A549 treated with CORT108297 at 1 μM for 4 hours (cell line): ENCODE measurements at places on chromosomes 6 and 20. TPM values are rescaled to one million over a fixed set of nuclear protein-coding genes. Genes with fewer than 3 reads are reported as not detected.

Gene LY6G5C
- 1.1 to 2.0 TPM (median 1.6 TPM) in 5 replicates for total RNA-seq

Gene RXRB
- 18.0 to 24.0 TPM (median 21.6 TPM) in 5 replicates for total RNA-seq

Gene BTN1A1
- 0.03 TPM in 1 of 5 replicates, not detected in the others for total RNA-seq

Gene DNAH8
- not detected in 5 replicates for total RNA-seq

Gene TREM1
- total RNA-seq: 0.10 to 0.23 TPM (median 0.16 TPM) in 4 of 5 replicates, not detected in the other

Gene PKIB
- total RNA-seq: 0.50 to 1.2 TPM (median 0.78 TPM) in 5 replicates

Gene NKX2-2
- not detected in 5 replicates for total RNA-seq

Gene CCN5
- total RNA-seq: 24.5 to 42.8 TPM (median 29.3 TPM) in 5 replicates

Gene SASH1
- total RNA-seq: 2.1 to 3.4 TPM (median 2.9 TPM) in 5 replicates

Gene PROKR2
- total RNA-seq: not detected in 5 replicates

Gene FILIP1
- 0.18 to 0.53 TPM (median 0.32 TPM) in 5 replicates for total RNA-seq

Gene HAO1
- total RNA-seq: not detected in 5 replicates

Gene PRPH2
- not detected in 5 replicates for total RNA-seq

Gene TMEM200A
- total RNA-seq: 0.03 to 0.05 TPM (median 0.05 TPM) in 4 of 5 replicates, not detected in the other

Gene RBM24
- total RNA-seq: 8.3 to 11.2 TPM (median 9.7 TPM) in 5 replicates

Gene FAM83B
- total RNA-seq: 0.03 to 0.09 TPM (median 0.03 TPM) in 5 replicates

Gene VIP
- total RNA-seq: not detected in 5 replicates

Gene EFCAB8
- total RNA-seq: not detected in 5 replicates

Gene NKAPL
- not detected in 5 replicates for total RNA-seq

Gene KHDRBS2
- total RNA-seq: not detected in 5 replicates

Gene CTCFL
- 0.03 to 0.06 TPM (median 0.06 TPM) in 4 of 5 replicates, not detected in the other for total RNA-seq

Gene RNASET2
- total RNA-seq: 10.1 to 15.2 TPM (median 13.8 TPM) in 5 replicates
